CD4-positive, alpha-beta memory T cell (primary cell): ENCODE measurements at places on chromosomes 12 and 14.

DNA sequence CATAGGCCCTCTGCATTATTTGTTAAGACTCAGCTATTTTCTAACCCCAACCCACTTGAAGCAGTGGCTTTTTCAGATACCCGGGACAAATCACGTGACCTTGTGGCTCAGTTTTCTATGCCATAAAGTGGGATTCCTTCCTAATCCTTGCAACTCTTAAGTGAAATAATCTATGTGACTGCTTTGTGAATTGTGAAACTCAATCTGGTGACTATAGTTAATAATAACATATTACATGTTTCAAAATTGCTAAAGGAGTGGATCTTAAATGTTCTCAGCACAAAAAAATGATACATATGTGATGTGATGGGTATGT, 17.3 kb downstream of the EML1 start:
- H3K4me3 ChIP-seq: no peak overlapping the region
- H3K27me3 ChIP-seq: no peaks in the 10 kb centered on the region
- H3K27ac ChIP-seq: no peak overlapping the region

DNA sequence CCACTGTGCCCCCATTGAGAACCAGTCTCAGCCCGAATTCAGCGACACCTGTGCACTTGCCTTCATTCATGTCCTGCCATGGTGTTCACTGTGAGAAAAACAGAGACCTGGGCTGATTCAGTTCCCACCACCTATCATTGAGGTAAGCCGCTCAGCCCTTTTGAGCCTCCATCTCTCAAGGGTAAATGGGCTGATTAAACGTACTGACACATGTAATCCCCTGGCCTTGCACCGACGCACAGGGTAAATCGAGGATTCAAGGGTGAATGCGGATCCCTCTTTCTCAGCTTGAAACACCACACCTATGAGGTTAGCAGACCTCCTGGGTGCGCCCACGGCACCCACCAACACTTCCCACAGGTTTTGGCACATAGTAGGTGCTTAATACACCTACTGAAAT, 69.7 kb downstream of the C14orf132 start:
- H3K36me3 ChIP-seq: no peaks in the 10 kb centered on the region
- no peaks in the 10 kb centered on the region for H3K27me3 ChIP-seq
- DNase-seq: no peak
- H3K27ac ChIP-seq: no peak overlapping the region

- DNase-seq: no peak
- H3K27ac ChIP-seq: no peak overlapping the region
- no peaks in the 10 kb centered on the region for H3K36me3 ChIP-seq
- H3K4me1 ChIP-seq: no peaks in the 10 kb centered on the region
Observed at GRCh38 chr12:45339035-45339434, 123.1 kb downstream of the ANO6 start.

DNA sequence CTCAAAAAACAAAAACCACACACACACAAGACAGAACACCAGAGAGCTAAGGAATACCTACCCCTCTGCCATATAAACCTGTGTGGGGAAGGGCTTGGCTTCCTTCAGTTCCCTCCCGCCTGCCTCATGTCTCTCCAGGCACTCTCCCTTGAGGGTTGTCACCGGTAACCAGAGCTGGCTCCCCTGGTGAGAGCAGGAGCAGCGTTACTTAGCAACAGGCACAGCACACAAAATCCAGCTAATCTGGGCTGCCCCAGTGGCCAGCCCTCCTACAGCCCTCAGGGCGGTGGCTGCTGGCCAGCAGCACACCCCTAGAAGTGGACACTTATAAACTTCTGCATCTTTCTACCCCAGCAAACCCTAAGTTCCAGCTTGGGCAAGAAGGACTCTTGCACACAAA, 21.6 kb upstream of the NR4A1 start:
- DNase-seq: no peak
- no peak overlapping the region for H3K27ac ChIP-seq
- peaks cover 34% of the 10 kb centered on the region for H3K4me1 ChIP-seq
- H3K36me3 ChIP-seq: no peaks in the 10 kb centered on the region

DNA sequence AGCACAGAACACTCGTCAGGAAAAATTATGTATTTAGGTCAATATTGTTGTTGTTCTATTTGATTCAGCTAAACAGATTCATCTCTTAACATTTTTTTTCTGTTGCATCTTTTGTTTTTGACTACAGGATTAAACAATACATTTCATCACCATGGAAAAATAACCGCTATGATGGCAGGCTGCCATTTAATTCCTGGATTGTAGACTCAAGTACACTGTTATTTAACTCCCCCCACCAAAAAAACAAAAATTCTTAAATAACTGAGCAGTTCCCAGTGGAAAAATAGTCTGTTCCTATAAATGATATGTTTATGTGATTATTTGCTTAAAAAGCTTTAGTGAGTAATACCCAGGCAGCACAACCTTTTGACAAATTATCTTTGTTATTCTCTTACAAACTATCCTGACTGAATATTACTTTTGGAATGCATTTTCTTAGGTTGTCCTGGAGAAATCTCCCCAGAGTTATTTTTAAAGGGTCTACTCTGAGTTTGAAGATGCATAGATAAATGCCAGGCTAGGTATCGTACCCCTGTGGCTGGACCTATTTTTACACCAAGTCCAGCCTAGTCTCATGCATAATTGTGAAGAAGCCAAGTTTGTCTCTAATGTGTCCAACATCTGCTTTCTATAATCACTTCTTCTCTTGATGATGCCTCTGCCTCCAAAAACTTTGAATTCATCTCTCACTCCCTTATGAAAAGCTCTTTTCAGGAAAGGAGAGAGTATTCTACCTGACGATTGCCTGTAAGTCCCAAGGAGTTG, 3.7 kb downstream of the KERA start:
- H3K4me3 ChIP-seq: no peak overlapping the region
- H3K4me1 ChIP-seq: no peaks in the 10 kb centered on the region
- H3K27me3 ChIP-seq: no peaks in the 10 kb centered on the region
- no peak for DNase-seq
- H3K36me3 ChIP-seq: no peaks in the 10 kb centered on the region
- H3K27ac ChIP-seq: no peak overlapping the region

DNA sequence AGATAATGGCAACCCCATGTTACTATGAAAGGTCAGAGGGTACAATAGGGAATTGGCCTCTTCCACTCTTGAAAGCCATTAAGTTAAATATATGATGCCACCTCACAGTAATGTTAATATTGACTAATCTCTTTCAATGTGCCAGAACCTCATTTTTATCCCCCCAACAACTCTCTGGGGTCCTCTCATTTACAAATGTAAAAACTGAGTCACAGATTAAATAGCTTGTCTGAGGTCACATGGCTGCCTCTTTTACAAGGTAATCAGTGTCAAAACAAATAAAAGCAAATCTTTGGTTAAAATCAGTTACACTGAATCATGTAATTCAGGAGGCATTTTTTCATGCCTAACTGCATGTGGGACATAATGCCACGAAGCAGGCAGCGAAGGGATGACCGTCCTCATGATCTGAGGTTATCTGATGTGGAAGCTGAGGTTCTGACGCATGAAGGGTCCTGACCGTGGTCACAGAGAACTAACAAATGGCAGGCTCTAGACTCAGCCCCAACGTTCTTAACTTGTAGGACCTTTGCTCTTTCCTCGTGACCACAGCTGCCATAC, 78.5 kb downstream of the PTPN21 start:
- H3K36me3 ChIP-seq: no peaks in the 10 kb centered on the region
- DNase-seq: no peak
- H3K4me1 ChIP-seq: no peaks in the 10 kb centered on the region
- H3K27ac ChIP-seq: no peak overlapping the region
- no peaks in the 10 kb centered on the region for H3K27me3 ChIP-seq

DNA sequence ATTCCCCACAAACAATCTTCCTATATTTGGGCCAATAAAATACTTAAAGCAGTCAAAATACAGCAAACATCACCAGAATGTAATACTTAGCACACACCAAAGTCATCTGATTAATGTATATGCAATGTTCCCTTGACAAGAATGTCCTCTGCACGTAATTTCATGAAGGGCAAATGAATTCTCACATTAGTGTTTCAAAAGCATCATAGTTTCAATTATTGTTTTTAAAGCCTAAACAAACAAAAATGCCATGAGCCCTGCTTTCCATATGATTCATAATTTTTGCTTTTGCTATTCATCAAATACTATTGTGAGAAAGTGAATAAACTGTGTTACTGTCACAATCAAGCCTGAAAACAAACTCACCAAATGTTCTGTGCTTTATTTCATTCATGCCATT, 156.0 kb downstream of the EPS8 start:
- H3K4me3 ChIP-seq: no peak overlapping the region
- no peaks in the 10 kb centered on the region for H3K4me1 ChIP-seq

- peak; percentile 69 for DNase-seq
- no peaks in the 10 kb centered on the region for H3K27me3 ChIP-seq
- H3K4me1 ChIP-seq: no peaks in the 10 kb centered on the region
- H3K4me3 ChIP-seq: peak overlapping the region; percentile 27
Observed at GRCh38 chr14:21852061-21852664, 178.5 kb upstream of the OR4E1 start.

DNA sequence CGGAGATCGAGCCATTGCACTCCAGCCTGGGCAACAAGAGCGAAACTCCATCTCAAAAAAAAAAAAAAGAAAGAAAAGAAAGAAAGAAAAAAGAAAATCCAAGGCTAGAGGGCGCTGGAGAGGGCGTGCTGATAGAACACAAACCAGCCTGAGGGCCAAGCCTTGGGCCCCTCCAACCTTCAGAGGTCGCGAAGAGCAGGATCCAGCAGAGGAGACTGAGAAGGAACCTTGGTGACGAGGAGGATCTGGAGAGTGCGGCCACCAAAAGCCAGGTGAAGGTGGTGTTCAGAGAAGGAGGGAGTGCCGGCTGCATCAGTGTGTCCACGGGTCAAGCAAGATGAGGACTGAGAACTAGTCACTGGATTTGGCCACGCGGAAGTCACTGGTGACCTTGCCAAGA, 4.1 kb upstream of the DYNC1H1 start:
- H3K4me3 ChIP-seq: no peak overlapping the region
- no peak for DNase-seq
- H3K27ac ChIP-seq: no peak overlapping the region
- H3K27me3 ChIP-seq: no peaks in the 10 kb centered on the region
- no peaks in the 10 kb centered on the region for H3K36me3 ChIP-seq

- H3K27me3 ChIP-seq: no peaks in the 10 kb centered on the region
- no peak overlapping the region for H3K4me3 ChIP-seq
- no peak overlapping the region for H3K27ac ChIP-seq
- H3K36me3 ChIP-seq: no peaks in the 10 kb centered on the region
- no peaks in the 10 kb centered on the region for H3K4me1 ChIP-seq
Observed at GRCh38 chr12:97306147-97306546, 156.5 kb upstream of the RMST start.

DNA sequence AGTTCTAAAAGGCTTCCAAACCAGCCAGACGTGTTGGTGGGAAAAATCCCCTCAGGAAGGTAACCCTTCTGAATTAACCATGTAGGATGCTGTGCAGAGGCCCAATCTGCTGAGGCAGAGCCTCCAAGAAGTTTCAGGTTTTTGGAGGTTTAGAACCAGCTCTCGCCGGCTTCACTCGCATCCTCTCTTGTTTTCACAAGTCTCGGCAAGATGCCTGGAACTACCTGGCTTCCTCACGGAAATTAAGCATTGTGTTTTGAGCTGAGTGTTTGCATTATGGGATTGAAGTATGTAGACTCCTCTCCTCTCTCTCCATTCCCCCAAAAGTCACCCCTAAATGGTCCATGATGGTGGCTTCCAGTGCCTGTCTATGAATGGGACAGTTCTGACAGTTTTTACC, 20.6 kb downstream of the LTBP2 start:
- no peaks in the 10 kb centered on the region for H3K36me3 ChIP-seq
- H3K27ac ChIP-seq: no peak overlapping the region
- no peaks in the 10 kb centered on the region for H3K27me3 ChIP-seq
- DNase-seq: no peak

GRCh38 chr14:91793704-91794103, 61.8 kb upstream of the CATSPERB start:
- peaks cover 5% of the 10 kb centered on the region for H3K4me1 ChIP-seq
- peaks cover 28% of the 10 kb centered on the region for H3K36me3 ChIP-seq
- DNase-seq: no peak
- no peaks in the 10 kb centered on the region for H3K27me3 ChIP-seq

- no peak overlapping the region for H3K4me3 ChIP-seq
- no peak overlapping the region for H3K27ac ChIP-seq
- H3K4me1 ChIP-seq: no peaks in the 10 kb centered on the region
- no peaks in the 10 kb centered on the region for H3K27me3 ChIP-seq
Observed at GRCh38 chr14:71726580-71727021, 205.6 kb upstream of the RGS6 start.

DNA sequence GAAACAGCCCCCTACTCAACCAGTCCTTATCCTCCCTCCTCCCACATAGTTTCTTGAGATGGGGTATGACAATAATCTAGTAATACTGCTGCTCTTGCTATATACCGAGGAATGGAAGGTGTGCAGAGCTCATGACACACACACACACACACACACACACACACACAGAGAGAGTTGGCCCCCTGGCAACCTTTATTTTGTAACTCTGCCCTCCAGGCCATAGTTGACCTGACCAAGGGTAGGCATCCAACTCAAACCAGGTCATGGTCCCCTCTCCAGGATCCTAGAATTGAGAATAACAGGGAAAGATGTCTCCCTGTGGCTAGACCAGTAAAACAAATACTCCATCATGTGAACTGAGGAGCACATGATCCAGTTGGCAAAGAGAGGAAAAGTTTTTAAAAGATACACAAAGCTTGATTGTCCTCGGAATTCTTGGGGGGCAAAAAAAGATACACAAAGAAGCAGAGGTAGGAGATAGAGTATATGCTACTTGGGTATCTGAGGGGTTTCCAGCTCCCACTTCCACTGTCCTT, 11.3 kb downstream of the ERO1A start:
- H3K27ac ChIP-seq: no peak overlapping the region
- H3K27me3 ChIP-seq: no peaks in the 10 kb centered on the region
- H3K4me1 ChIP-seq: peaks cover 53% of the 10 kb centered on the region
- DNase-seq: no peak
- H3K4me3 ChIP-seq: no peak overlapping the region

GRCh38 chr14:72680853-72681640, 212.9 kb downstream of the DPF3 start:
- H3K36me3 ChIP-seq: no peaks in the 10 kb centered on the region
- H3K4me1 ChIP-seq: no peaks in the 10 kb centered on the region
- no peak overlapping the region for H3K4me3 ChIP-seq
- DNase-seq: no peak
- no peak overlapping the region for H3K27ac ChIP-seq
- no peaks in the 10 kb centered on the region for H3K27me3 ChIP-seq

- peak overlapping the region; percentile 75 for H3K27ac ChIP-seq
- peaks cover 23% of the 10 kb centered on the region for H3K4me1 ChIP-seq
- H3K27me3 ChIP-seq: no peaks in the 10 kb centered on the region
Observed at GRCh38 chr14:23286902-23287479, 1.1 kb upstream of the HOMEZ start.
